Dermis blood vessel endothelial cell (primary cell): ENCODE measurements at places on chromosomes 16 and 17. TPM values are rescaled to one million over a fixed set of nuclear protein-coding genes. Genes with fewer than 3 reads are reported as not detected.

DNA sequence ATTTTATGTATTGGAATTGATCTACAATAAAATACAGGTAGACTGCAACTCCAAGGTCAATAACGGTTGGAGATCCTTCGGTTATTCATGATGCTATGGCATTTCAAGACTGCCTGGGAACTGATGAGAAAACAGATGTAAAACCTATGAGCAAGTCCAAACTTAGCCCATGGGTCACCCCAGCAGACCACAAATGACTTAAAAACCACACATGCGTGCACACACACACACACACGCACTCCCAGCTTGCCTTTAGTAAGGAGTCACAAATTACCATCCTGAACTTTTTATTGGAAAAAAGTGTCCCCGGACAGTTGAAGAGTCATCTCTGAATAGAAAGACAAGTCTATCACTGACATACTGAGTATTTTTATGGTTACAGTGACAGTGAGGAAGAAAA, 26.7 kb downstream of the TRIM25 start:
- no peak for DNase-seq

GRCh38 chr17:56665864-56666263, 72.4 kb downstream of the NOG start:
- DNase-seq = no peak

CTRL gene
- total RNA-seq = 0.17 and 0.88 TPM in 2 replicates

USP32 gene
- 53.6 and 85.3 TPM in 2 replicates for total RNA-seq

DNA sequence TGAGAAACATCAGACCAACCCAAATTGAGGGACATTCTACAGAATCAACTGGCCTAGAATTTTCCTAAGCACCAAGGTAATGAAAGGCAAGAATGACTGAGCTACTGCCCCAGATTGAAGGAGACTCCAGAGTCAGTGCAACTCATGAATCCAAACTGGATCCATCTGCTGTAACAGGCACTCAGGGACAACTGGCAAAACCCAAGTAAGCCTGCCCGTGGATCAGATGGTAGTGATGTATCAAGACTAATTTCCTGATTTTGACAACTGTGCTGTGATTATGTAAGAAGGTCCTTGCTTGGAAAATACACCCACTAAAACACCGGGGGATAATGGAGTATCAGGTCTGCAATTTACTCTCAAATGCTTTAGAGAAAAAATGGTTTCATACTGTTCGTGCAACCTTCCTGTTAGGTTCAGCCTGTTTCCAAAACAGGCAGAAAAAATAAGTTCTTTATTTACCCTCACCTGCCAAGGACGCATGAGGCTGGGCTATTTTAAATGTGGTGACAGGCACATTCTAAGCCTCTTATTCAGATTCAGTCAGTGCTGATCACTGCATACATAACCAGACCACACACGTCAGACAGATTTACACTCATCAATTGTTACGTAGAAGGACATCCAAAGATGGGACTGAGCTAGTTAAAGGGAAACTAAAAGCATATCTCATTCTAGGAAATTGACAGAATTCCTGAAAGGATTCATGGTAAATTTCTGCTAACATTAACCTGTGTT, 7.0 kb downstream of the MBTPS1 start:
- no peak for DNase-seq

GRCh38 chr16:49567950-49568349, 194.3 kb downstream of the C16orf78 start:
- no peak for DNase-seq
